ENCODE measurements at places on chromosomes 5 and 9.

DNA sequence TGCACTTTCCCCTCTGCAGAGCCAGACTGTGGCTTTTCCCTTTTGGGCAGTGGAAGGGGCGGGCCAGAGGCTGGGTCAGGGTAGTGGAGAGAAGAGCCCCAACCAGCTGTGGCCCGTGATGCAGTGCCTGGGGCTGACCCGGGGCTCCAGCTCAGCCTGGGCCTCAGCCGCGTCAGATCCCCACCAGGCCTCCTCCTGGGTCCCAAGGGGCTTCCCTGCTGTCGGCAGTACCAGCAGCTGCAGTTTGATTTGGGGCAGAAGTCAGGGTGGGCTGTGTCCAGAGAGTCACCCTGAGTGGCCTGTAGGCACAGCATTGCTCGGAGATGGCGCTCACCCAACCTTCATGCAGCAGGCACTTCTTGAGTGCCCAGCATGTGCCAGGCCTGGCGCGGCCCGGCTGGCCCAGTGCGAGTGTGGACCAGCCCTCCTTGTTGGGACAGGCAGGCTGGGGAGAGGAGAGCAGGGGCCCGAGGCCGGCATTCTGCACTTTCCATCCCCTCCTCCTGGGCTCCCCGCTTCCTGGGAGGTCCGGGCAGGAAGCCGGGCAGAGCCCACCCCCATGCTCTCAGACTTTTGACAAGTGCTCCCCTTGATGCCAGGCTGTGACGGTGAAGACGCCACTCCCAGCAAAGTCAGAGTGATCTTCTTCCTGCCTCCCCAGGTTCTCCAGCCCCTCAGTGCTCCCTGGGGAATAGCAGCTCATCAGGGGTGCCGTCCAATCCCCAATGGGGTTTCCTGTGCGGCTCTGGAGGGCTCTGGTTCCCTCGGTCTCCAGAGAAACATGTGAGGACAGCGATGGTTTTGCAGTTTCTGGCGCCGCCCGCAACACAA is 88.3 kb upstream of the COL5A1 start:
- DNase-seq, result no peak

GRCh38 chr5:180390441-180391190 is 37.5 kb upstream of the GFPT2 start:
- DNase-seq, result peak; percentile 3

DNA sequence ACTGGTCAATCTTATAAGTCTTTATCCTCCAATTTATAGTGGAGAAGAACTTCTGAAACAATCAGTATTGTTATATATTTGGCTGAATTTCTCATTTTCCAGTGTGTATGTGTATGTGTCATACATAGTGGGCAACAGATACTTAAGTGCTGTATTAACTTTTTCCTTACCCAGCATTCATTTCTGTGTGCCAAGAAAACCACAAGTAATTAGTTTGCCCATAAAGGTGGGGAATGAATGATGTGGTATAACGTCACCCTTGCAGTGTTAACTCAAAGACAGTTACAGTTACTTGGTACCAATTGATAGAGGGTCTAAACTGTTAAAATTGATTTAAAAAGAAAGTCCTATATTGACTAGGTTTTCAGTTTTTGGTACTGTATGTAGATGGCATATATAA is 2.0 kb downstream of the OGN start:
- no peak for DNase-seq

GRCh38 chr5:79561525-79561893 is 47.6 kb upstream of the HOMER1 start:
- DNase-seq, result no peak

GRCh38 chr5:95842854-95843544 is 20.5 kb upstream of the GLRX start:
- DNase-seq, result peak; percentile 98

DNA sequence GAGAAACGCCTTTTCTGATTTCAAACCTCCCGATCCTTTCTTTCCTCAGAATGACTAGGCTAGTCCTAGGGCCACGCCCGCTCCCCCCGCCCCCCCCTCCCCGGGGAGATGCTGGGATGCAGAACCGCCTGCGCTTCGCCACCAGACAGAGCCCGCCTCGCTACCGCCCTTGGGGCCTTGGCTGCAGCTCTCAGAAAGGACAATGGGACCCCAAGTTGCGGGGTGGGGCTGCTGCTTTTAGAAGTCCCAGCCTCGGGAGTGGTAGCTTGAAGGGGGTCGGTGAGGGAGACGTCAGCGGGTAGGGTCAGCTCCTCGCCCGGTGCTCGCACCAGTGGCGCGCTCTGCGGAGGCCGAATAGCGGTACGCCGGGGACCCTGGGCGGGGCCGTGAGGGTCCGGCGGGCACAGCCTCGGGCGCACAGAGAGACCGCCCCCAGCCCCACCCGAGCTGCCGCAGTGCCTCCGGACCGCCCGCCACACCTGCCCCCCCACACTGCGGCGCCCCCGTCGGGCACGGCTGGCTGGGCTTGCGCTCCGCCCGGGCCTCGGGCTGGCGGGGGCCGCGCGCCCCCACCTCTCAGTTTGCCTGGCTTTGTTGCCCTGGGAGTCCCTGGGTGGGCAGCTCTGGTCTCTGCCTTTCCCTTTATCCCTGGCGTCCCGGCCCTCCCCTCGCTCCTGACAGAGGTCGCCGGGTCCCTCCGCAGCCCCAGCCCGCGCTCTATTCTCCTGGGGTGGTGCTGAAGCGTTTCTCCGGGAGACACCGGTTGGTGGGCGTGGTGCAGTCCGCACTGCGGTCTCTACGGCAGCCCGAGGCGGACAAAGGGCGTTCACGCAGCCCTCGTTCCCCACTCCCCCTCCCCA is 1.2 kb downstream of the MAP1B start:
- DNase-seq, result no peak

DNA sequence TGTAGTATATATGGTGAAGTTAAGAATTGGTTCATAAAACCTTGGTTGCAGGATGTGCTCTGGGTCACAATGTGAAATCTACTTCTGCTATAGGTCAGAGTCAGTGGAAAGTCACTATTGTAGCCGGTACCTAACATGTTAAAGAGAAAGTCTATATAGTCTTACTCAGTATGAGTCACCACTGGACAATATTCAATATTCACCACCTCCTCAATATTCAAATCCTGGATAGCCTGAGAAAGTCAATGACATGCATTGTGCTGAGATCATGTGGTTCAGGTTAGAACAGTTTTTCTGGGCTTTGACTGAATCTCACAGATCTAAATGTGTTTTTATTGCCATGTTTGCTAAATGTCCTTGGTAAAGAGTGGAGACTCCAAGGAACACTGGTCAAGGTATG is 108.8 kb downstream of the HMHB1 start:
- DNase-seq, result no peak

- no peak for DNase-seq
Measured at GRCh38 chr5:180281706-180282105, 10.2 kb downstream of the MAPK9 start.

DNA sequence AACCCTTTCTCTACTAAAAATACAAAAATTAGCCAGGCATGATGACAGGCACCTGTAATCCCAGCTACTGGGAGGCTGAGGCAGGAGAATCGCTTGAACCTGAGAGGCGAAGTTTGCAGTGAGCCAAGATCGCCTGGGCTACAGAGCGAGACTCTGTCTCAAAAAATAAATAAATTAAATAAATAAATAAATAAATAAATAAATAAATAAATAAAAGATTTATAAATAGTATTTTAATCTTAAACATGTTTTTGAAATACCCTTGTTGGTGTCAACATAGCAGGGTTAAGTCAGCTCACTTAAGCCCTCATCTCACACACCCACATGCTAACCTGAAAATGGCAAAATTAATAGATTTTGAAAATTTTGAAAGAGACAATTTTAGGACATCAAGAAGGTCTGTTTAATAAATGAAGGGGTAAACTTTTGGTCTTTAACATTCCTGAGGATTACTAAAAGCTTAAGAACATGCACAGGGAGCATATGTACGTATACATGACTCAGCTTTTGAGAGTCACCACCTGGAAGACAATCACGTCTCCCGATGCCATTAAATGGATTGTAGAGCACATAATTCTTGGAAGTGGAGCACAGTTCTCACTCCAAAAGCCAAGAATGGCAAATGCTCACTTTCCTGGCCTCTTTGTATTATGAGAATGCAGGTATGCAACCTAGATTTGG is 202.5 kb downstream of the GDNF start:
- DNase-seq, result no peak

- DNase-seq, result no peak
Measured at GRCh38 chr5:127290946-127291693, 524 bp downstream of the MEGF10 start.

DNA sequence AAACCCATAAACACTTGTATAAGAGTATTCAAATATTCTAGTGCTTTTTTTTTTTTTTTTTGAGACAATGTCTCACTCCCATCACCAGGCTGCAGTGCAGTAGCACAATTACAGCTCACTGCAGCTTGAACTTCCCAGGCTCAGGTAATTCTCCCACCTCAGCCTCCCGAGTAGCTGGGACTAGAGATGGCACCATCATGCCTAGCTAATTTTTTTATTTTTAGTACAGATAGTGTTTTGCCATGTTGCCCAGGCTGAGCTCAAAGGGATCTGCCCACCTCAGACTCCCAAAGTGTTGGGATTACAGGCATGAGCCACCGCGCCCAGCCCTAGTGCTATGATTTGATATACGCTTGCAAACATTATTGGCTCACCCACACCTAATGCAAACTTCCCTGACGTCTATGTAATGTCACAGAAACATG is 11.8 kb downstream of the IL6ST start:
- DNase-seq, result no peak

- DNase-seq, result no peak
Measured at GRCh38 chr5:20601678-20602100, 613.7 kb upstream of the CDH18 start.

GRCh38 chr9:78369639-78370219 is 72.8 kb downstream of the PSAT1 start:
- DNase-seq, result peak; percentile 37

DNA sequence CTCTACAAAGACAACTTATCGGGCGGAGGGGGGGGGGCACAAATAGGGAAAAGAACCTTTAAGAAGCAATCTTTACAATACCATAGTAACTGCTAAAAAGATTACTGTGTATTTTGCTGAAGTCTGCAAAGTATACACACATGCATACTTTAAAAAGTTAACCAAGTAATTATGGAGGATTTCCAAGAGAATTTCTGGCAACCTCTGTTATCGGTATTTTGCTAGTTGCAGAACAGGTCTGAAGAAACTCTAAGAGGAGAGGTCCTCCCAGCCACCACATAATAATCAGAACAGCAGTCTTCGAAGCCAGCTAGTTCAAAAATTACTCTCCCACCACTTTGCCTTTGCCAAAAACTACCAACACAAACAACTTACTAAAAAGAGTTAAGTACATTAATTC is 56.1 kb downstream of the UBAP2 start:
- no peak for DNase-seq

- no peak for DNase-seq
Measured at GRCh38 chr5:163756170-163756569, 250.8 kb downstream of the MAT2B start.

DNA sequence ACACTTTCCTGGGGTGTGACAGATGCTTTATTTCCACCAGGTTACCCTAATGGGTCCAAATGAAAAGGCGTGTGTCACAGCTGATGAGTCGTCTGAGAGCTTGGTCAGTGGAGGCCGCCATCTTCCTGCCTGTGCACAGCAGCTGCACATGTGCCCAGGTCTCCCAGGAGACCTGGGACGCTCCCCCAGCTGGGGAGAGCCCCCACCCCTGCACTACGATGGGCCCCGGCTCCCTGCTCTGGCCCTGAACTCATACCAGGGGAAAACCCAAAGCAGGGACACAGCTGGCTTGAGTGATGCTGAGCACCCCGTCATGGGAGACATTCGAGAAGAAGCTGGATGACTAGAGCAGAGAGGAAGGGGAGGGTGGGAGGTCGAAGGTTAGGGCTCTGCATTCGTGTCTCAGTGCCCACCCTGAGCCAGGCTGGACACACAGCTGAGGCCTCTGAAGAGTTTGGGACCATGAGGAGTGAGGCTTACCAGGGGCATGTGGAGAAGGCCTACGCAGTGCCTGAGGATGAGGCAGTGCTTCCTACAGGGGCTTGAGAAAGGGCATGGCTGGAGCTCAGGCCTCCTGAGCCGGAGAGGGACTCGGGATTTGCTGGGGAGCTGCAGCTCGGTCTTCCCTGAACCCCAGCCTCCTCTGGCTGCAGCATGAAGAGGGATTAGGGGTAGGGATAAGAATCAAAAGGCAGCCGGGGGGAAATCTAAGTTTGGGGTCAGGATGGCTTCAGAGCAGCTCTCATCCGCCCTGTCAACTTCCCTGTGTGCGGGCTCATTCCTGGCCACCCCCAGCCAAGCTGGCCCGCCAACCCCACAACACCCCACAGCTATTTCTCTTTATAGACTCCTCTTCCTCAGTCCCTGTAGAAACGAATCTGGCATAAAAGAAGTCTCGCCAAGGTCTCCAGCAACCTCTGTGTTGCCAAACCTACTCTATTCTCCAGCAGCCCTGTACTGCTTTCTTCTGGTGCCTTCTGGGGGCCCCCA is 42.2 kb upstream of the RNU6ATAC start:
- DNase-seq, result no peak

DNA sequence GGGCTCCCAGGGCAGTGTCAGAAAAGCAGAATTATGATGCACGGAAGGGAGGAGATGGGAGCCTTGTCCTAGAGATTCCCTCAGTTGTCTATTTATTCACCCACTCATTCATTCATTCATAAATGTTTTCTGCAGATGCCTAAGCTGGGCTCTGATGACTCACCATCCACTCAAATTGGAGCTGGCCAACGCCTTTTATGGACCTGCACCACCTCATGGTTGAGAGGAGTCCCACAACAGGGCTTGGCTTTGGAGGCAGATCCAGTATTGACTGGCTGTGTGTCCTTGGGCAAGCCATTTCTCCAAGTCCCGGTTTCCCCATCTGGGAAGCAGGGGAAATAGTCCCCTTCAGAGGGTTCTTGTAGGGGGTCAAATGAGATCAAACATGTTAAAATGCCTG is 227.8 kb downstream of the MELK start:
- DNase-seq, result no peak

GRCh38 chr9:129849901-129850300 is 14.6 kb downstream of the USP20 start:
- DNase-seq, result no peak

GRCh38 chr5:171595801-171596231 is 176.4 kb downstream of the FGF18 start:
- DNase-seq, result peak; percentile 19

DNA sequence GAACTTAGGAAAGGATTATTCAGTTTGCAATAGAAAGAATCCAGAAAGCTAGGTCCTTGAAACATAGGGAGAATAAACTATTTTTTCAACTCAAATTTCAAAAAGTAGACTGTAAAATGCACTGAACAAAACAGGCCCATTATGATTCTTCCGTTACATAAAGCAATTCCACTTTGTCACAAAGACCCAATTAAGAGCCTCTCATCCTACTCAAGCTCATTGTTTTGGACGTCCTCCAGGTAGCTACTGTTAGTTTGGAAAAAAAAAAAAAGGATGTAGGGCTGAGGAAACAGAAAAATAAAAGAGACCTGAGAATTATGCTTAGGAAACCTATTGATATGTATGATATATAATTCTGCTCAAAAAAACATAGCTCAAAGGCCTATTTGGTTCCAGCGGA is 74.0 kb downstream of the DIRAS2 start:
- no peak for DNase-seq

GRCh38 chr5:91158011-91158410 is 225.1 kb downstream of the ARRDC3 start:
- DNase-seq, result no peak

DNA sequence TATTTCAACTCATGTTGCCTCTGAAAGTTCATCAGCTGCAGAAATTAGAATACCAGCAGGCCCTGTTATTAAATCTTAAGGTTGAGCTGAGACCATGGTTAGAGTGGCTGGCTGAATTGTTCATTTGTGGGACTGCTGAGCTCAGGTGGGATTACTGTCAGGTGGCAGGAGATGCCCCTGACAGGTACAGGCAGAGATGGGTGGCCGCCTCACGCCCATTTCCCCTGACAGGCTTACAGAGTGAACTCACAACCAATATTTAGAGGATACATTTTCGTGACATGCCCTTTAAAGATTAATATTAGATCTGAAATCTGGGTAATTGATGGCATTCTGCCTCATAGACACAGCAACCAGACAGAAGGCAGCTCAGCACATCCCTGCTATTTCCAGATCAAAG is 136.0 kb downstream of the MVB12B start:
- no peak for DNase-seq

All from inflammatory macrophage treated with lipopolysaccharide for 4 hours (primary cell).